ENCODE measurements at places on chromosomes 11 and 22.

GRCh38 chr11:75867778-75868374 lies 52.9 kb downstream of the UVRAG start:
- no peak for DNase-seq

- DNase-seq = no peak
Observed at GRCh38 chr11:17613428-17613962, 66.4 kb downstream of the OTOG start.

DNA sequence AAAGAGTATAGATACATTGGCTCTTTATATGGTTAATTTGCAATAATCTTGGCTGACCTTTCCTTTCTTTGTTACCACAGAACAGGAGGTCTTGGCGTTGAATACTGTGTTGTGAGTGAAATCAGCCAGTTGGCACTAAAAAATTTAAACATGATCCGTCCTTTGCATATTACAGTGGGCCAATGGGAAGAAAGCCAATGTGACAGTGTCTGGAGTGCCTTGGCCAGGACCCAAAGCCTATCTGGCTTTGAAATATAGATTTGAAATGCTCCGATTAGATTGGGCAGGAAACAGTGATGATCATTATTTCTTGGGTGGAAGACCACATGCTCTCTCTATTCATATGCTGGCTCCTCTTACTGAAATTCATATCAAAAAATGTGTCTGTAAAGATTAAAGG lies 339.6 kb upstream of the ANO3 start:
- DNase-seq = peak; percentile 98

DNA sequence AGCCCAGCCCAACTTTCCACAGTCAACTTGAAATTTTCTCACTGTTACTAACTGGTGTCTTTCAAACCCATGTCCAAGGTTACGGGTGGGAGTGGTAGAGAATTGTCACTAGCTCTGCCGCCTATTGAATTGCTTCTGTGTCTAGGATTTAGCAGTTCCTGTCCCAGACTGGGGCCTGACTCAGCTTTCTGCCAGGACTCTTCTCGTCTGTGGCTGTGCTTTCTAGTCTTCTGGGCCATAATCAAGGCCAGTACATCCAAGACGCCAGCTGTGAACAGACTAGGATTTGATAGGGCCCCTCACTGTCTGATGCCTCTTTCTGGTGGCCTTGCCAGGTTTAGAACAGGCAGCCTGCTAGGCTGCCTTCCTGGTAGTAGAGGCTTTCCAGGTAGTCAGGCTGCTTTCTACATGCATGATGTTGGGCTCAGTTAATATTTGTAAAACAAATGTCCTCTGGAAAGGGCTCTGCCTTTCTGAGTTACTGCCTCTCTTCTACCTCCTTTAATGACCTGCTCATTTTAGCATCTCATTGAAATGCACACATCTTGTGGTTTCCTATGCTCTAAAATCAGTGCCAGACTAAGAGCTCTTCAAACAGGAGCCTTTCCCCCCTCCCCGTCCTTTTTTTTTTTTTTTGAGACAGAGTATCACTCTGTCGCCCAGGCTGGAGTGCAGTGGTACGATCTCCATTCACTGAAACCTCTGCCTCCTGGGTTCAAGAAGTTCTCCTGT lies 13.1 kb upstream of the HIKESHI start:
- DNase-seq = no peak

DNA sequence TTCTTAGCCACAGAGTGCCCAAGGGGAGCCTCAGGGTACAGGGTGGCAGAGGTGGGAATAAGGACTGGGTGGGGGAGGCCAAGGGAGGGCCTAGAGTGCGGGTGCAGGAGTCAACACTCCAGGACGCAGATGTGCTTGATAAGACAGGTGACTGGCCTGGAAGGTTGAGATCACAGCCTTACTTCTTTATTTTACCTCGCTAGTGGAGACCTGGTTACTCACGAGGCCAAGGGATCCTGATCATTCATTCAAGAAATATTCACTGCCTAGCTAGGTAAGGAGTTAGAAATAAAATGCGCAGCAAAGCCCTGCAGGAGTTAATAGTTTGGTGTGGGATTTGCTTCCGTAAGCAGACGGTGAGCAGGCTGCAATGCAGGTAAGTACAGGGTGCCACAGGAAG lies 13.2 kb upstream of the PEX26 start:
- DNase-seq = no peak

DNA sequence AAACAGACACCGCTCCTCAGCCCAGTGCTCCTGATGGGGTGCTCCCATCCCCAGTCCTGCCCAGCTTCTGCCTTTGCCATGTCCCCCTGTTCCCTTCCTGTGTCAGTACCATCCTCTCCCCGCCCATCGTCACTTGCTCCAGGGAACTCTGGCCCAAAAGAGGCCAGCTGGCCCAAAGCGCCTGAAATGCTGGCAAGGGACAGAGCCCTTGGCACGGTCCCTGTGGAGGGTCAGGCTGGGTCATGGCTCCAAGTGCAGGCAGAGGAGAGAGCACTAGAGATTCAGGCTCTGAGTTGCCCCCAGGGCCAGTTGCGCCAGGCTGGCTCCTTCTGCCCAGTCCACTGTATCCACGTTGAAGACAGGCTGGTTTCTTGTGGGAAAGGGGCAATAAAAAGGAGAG lies 8.4 kb upstream of the HDHD5 start:
- no peak for DNase-seq

DNA sequence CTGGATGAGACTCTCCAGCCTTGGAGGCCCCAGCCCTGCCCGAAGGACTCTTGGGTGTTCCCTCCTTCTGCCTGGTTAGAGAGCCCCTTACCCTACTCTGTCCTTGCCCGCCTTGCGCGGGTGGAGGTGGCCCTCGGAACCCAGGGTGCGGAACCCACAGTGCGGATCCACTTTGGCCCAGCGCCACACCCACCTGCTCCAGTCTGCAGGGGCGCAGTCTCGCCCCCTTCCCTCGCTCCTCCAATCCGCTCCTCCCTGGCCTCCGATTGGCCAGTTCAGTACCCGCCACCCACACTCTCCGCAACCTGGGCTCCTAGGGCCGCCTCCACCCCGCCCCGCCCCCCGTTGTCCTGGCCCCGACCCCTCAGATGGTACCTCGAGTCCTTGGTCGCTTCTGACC lies 2.4 kb downstream of the CAPN1 start:
- DNase-seq = no peak

- DNase-seq = no peak
Observed at GRCh38 chr11:79377406-79377805, 63.4 kb downstream of the TENM4 start.

GRCh38 chr11:114679505-114679904 lies 1.2 kb downstream of the NXPE2 start:
- DNase-seq = no peak

DNA sequence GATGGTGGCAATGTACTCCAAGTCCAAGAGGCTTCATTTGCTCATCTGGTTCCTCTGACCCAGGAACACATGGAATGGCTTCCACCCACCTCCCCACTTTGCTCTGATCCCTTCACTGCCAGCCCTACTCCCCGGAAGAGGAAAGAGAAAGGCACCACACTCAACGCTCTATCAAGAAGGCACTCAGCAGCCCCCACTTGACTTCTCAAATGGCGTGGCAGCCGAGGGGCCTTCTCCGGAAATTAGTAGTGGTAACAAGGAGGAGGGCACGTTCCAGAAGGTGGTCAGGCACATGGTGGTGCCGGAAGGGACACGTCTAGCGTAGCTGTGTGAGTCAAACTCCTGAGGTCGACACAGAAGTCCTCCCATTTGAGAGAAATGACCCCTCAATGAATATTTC lies 36.5 kb upstream of the CYP2D6 start:
- no peak for DNase-seq

DNA sequence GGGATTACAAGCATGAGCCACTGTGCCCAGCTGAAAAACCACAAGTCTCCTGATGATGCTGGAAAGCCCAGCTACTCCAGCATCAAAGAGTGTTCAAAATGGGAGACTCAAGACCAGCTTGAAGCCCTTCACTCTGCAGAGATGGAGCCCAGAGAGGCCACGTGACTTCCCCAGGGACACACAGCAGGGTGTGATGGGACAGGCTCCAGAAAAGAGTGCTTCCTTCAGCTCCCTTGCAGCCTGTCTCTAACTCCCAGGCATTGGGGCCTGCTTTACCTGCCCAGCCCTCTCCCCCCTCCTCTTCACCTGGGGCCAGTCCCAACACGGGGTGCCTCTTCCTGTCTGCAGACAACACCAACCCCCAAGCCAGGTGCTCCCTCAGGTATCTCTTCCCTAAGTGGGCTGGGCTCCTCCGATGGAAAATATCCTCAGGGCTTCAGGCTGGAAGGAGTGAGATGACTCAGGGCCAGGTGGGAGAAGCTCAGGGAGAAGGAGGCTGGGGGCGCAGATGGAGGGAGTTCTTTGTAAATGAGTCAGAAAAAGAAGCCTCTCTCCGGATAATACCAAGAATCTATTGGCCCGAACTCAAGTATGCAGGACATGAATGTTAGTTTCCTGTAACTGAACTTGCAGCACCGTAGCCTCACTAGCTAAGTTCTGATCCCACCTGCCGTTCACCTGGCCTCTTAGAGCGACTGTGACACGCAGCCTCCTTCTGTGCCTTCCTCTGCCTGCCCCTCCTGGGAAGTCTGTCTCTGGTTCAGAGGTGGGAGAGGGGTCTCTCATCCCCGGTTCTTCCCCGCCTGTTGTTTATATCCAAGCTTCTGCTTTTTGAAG lies 326.6 kb downstream of the MN1 start:
- peak; percentile 56 for DNase-seq

GRCh38 chr22:45532235-45532631 lies 29.6 kb downstream of the FBLN1 start:
- DNase-seq = no peak

DNA sequence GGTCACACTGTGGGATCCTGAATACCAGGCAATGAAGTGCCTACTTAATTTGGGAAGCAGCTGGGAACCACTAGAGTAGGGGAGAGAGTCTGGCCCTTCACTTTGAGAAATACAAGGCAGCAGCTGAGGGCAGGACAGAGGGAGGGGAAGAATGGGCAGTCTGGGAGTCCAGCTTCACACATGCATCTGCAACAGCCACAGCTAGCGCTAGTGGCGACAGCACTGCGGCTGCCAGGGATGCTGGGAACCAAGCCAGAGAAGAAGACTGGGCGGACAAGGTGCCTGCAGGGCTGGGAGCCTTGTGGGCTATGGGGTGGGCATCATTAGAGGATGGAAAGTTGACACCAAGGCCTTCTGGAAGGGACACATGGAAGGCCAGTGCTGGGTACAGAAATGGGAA lies 15.8 kb downstream of the SCUBE2 start:
- peak; percentile 46 for DNase-seq

GRCh38 chr22:41825376-41825775 lies 7.5 kb upstream of the SREBF2 start:
- DNase-seq = peak; percentile 67

DNA sequence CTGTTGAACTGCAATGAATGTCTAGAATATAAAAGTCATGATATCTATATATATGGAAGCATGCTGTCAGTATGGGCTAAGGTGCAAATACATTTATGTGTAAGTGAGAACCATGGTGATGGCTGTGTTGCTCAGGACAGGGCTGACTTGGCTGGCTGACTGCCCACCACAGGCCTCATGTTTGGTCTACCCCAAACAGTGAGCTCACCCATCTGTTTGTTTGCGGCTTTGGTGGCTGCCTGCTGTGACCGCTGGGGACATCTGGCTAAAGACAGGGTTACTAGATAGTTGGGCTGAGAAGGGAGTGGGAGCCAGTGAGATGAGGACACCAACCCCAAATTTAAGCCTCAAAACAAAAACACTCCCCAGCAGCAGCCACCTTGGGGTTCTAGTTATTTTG lies 6.3 kb downstream of the CD44 start:
- DNase-seq = no peak

DNA sequence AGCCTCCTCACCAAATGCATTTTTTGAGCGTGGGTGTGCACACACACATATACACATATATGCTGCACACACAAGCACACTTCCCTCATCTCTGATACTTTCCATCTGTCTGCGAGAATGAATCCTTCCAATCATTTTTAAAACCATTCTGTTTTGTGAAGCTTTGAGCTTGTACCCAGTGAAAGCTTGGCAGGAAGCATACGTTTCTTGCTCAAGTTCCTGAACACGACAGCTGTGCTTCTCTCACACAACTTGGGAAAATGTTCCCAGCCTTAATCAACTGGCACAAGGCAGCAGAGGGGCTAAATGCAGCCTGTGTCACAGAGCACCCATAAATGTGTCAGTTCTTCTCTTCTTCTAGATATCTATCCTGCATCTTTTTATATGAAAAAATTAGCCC lies 524.0 kb upstream of the KIRREL3 start:
- DNase-seq = peak; percentile 70

DNA sequence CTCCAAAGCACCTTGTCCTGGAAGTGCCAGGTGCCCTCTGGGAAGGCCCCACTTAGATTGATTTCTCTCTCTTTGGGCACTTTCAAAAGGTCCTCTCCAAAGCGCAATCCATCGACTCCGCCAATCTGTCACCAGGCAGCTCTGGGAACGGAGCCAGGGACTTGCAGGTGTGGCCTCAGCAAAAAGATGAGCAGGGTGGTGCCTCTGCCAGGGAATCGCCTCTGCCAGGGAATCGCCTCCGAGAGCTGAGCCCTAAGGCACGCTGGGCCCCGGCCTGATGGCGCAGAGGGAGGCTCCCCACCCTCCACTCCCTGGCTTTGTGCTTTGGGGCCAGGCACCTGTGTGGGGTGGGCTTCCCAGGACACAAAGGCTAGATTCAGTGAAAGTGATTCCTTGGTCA lies 1391.3 kb downstream of the TBC1D22A start:
- DNase-seq = no peak

DNA sequence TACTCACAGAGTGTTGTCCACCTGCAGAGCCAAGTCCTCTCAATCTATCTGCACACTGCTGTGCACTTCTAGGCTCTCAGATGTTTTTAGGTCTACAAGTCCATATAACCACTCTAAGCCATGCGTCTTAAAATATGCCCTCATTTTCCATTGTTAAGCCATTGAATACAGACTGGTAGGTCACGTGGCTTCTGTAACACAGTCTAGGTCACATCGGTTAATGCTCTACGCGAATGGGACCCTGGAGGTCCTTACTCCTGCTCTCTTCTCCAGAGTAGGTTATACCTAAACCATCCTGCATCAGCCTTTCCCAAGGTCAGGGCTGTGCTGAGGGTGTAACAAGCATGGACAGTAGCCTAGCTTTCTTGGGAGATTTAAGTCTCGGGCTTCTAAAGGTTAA lies 819 bp downstream of the JAML start:
- no peak for DNase-seq

GRCh38 chr11:64686466-64687170 lies 36.4 kb downstream of the NRXN2 start:
- DNase-seq = no peak

DNA sequence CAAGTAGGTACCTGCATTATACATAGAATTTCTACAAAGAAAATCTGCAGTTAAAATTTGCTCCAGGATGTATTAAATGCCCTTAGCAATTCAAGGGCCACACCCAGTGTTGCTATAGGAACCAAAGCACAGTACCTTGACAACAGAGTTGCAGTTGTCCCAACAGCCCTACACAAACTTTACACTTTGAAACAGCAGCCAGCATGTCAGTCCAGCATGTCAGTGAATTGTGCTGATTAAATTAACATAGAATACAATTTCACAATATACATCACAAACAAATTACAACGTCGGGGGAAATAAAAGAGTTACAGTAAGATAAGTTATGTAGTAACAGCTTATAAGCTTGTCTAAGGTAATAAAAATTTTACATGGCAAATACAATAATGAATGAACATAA lies 389.2 kb downstream of the SOX6 start:
- DNase-seq = peak; percentile 58

GRCh38 chr11:44548032-44548695 lies 17.3 kb upstream of the CD82 start:
- no peak for DNase-seq

All from lung (tissue), 17 donors.